Hematopoietic multipotent progenitor cell treated with erythropoietin and hydrocortisone succinate and interleukin-3 and kit ligand, for 4 days (in vitro differentiated cells): ENCODE measurements at places on chromosomes 11 and 22.

GRCh38 chr22:46028106-46028991 lies 51.4 kb upstream of the WNT7B start:
- no peak for DNase-seq

GRCh38 chr22:20206709-20207215 lies 55.9 kb upstream of the CCDC188 start:
- peak; percentile 20 for DNase-seq

DNA sequence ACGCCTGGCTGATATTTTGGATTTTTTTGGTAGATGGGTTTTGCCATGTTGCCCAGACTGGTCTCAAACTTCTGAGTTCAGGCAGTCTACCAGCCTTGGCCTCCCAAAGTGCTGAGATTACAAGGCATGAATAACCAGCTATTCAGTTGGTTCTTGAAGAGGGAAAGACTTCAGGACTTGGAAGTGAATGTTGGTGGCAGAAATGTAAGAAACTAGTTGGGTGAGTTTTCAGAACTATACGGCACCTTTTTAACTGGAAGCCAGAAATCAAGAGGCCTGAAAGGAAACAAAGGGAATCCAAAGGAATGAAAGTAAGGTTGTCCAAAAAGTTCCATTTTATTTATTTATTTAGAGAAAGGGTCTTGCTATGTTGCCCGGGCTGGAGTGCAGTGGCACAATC lies 2.9 kb downstream of the POGLUT3 start:
- DNase-seq, result no peak

GRCh38 chr11:134579724-134580609 lies 167.9 kb upstream of the B3GAT1 start:
- no peak for DNase-seq

DNA sequence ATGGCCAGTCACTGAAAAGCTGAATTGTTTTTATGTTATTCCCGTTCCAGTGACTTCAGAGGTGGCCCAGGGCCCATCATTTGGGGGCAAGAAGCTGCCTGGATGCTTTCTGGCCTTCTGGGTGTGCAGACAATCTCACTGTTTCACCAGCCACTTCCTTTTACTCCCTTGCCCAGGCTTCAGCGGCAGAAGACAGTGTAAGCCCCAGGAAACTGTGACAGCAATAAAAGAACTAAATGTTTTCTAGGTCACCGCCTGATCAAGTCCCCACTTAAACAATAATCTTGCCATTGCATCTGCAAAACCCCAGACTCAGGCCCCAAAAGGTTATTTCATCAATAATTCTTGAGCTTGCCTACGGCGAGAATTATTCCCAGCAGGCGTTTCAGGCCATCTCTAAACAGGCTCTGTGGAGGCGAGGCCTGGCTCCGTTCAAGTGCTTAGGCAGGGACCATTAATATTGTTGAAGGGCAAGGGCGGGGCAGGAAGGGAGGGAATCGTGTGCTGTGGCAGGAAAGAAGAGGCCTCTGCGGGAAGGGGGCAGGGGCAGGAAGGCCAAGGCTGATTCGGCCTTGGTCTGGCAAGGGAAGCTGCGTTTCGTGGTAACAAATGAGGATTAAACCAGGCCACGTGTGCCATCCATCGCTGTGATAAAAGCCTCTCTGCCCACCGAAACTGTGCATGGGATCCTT lies 252.3 kb downstream of the KIRREL3 start:
- peak; percentile 91 for DNase-seq

DNA sequence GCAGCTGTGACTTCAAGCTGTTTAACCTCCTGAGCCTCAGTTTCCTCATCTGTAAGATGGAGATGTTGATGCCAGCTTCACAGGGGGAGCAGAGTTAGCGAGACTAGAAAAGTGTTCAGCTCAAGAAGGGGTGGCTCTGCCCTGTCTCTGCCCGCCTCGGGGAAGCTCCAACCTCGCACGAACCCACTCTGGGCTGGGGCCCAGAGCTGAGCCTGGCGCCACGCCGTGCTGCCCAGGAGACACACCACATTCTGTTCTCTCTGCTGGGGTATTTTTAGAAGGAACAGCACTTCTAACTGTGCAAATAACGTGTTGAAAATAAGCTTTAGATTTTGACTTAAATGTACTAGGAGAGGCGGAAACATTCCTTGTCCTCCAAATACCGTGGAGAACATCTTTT lies 74.1 kb downstream of the PHF21B start:
- DNase-seq, result no peak

DNA sequence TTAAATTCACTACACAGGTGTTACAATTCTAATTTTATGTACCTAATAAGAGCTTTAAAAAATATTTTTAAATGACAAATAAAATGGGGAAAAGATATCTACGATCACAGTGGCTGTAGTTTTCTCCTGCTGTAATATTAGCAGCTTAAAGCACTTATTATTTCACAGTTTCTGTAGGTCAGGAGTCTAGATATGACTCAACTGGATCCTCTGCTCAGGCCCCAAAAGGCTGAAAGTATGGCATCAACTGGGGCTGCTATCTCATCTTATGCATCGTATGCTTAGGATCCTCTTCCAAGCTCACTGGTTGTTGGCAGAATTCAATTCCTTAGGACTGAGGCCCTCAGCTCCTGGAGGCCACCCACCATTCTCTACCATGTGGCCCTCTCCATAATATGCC lies 12.8 kb downstream of the FBXO3 start:
- no peak for DNase-seq

DNA sequence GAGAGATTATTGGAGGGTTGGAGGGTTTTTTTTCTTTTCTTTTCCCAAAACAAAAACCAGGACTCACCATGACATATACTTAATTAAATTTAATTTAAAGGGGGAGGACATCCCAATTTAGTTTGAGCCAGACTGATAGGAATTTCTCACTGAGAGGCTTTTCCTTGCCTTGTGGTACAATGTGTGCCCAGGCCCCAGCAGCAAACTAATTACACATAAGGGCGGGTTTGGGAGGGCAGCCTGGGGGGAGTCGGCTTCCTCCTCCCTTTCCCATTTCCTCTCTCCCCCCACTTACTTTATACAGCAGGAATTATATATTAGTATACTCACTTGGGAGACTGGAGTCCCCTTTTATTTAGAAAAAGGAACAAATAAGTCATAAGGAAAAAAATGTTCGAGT lies 2.9 kb downstream of the TEAD1 start:
- no peak for DNase-seq

DNA sequence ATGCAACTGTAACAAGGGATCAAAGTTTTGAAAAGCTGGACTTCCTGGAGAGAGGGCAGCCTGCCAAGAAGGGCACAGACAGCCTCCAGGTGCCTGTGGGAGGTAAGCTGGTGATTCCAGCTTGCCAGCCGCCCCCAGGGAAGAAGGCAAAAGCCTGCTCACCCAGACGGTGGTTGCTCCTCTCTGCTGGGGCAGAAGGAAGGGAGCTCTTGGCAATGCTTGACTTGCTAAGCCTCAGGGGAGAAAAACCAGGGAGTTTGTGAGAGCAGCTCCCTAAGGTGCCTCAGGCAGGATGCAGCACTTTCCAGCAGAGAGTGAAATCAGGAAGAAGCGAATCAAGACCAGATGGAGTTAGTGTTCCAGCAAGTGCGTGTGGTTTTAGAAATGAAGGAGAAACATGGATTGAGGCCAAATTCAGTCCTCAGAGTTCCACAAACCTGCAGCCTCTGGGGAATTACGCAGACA lies 553.6 kb downstream of the BUD13 start:
- no peak for DNase-seq

- DNase-seq, result peak; percentile 44
These were observed 21.8 kb downstream of the RNF169 start for GRCh38 chr11:74770456-74770855.

GRCh38 chr22:36563001-36563400 lies 34.0 kb upstream of the EIF3D start:
- DNase-seq, result no peak

GRCh38 chr11:61742391-61742790 lies 10.0 kb upstream of the MYRF start:
- peak; percentile 58 for DNase-seq

- DNase-seq, result no peak
These were observed 23.7 kb downstream of the SLC37A2 start for GRCh38 chr11:125086633-125087296.

GRCh38 chr11:86990515-86990914 lies 35.3 kb upstream of the FZD4 start:
- DNase-seq, result no peak

DNA sequence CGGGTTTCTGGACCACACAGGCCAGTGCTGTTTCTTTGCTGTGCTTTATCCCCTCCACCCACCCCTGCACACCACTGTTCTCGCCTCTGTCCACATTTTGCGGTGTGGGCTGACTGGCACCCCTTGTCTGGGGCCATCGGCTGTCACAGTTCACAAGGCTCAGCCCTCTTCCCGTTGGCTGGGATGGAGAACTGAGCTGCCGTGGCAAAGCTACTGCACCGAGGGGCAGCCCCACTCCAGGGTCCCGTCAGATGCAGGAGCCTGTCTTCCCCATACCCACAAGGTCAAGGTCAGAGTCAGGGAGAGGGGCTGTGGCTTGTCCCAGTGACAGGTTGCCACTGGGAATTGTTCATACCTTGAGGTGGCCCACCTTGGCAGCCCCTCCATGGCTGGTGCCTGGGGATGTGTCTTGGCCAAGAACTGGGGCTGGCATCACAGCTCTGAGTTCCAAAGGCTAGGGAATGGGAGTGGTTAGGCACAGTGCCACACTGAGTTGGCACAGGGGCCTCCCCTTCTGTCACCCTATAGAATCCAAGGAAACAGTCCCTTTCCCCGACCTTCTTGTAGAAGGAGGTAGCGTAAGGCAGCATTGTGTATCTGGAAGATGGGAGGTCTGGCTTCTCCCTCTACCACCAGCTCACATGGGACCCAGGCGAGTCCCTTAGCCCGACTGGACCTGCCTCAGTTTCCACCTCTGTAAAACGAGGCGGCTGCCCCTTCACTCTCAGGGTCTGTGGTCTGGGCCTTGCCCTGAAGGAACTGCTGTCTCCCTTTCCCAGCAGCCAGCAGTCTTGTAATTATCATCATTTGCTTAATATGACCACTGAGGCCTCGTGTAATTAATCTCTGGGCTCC lies 3.4 kb downstream of the GRK2 start:
- DNase-seq, result peak; percentile 69

DNA sequence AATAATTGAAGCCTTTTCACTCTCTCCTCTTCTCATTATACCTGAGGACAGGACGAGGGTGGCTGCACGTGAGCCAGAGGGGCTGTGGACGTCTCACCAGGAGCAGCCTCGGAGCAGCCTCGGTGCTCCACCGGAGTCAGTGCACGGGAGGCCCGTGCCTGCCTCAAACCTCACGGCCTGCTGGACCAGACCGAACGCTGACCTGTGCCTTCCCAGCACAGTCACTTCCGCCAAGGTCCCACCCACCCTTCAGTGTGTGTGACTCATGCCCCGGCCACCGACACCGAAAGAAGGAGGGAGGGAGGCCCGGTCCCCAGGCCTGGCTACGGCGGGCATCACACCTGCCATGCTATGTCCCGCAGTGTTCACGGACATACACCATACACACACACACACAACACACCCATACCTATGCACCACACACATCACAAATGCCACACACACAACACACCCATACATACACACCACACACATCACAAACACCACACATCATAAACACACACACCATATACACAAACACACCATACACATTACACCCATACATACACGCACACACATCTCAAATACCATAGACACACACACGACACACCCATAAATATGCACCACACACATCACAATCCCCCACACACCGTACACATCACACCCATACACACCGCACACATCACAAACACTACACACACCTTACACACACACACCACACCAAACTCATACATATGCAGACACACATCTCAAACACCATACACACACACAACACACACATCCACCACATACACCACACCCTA lies 1506.5 kb downstream of the TBC1D22A start:
- no peak for DNase-seq

- no peak for DNase-seq
These were observed 39.0 kb downstream of the SLC22A12 start for GRCh38 chr11:64629796-64630562.

DNA sequence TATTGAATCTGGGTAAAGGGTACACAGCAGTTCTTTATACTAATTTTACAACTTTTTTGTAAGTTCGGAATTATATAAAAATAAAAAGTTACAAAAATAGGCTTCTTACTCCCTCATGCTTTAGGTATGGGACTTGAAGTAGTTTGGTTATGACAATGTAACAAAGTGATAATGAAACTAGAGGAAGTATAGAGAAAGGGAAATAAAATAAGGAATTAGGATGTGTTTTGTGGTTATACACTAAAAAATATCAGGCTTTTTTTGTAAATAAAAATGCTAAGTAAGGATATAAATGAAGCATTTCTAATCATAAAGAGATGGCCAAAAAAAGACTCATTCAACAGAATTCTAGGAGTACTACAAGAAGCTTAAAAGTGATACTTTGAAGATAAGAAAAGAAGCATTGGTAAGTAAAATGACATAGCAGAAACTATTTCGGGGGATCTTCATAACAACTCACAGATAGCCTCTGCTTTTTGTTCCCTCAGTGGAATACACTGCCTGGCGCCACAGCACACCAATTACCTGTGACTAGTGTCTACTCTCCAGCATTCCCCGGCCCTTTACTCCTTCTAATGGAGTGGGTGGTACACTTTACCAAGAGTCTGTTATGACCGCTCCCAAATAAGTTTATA lies 322.7 kb upstream of the PITPNB start:
- DNase-seq, result peak; percentile 36

DNA sequence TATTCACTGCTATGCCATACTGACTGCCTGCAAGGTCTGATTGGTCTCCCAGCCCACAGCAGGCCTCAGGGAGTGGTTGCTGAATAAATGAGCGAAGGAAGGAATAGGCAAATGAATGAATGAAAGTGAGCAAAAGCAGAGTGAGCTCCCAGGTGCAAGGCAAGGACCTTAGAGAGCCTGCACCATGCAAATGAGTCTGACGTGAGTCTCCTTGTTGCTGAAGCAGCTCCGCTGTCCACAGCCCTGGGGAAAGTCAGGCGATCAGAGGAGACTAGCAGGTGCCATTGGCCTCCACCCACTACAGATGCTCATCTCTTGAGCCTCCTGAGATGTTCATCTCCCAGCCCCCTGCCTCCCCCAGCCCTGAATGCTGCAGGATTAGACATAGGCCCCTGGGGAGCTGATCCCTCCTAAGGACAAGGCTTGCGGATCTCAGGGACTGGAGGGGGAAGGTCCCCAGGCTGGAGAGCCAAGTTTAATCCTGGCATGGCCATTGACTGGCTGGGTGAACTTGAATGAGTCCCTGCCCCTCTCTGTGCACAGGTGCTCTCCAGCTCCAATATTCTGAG lies 22.1 kb downstream of the GDPD5 start:
- no peak for DNase-seq

DNA sequence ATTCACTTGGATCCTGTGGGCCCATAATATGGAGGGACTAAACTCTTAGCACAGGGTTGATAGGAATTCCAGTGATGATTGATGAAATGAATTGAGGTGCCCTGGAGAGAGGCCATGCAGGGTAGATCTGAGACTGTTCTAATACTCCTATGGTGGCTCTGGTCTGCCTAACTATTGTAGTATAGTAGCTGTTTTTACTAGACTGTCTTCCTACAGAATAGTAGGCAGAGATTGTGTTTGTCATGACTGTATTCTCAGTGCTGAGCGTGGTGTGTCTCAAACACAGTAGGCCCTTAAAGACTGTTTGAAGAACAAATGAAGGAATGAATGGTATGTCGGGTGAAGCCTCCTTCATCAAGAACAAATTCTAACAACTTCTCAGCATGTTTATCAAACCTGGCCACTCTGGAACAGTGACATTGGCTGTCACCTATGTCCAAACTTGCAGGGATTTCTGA lies 107.0 kb upstream of the SESN3 start:
- DNase-seq, result no peak
